Suprapubic skin (tissue), 4 donors: ENCODE measurements at places on chromosomes 6 and 20.

DNA sequence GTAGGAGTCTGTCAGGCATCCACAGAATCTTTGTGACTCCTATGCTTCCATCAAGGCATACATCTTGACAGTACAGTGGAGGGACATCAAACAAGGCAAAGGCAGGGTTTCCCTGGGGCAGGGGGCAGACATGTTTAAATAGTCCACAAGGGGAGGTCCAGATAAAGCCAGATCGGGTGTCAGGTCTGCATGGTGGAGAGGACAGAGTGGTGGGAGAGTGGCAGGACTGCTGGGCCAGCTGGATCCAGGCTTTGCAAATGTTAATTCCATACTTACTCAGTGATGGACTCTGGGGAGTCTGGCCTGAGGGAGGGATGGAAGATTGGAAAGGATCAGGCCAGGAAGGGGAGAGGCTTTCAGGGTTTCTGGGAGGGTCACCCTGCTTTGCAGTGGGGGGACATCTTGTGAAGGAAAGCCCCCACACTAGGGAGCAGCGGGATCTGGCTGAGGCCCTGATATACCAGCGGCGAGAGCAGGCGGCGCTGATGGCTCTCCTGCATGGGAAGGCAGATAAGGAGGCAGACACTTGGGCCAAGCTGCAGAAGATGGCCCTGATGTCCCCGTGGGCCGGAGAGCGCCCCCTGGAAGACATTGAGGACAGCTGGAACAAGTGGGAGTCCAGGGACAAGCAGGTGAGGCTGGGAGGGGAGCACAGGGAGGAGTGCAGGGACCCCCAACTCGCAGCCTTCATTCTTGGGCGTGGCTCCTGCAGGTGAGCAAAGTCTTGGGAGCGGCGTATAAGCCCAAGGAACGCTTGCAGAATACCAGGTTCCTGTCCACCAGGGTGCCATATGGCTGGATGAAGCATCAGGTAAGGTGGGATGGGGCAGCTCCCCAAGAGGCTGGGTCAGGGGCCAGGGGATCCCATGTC is 44.6 kb downstream of the SUN5 start:
- DNase-seq: no peak

DNA sequence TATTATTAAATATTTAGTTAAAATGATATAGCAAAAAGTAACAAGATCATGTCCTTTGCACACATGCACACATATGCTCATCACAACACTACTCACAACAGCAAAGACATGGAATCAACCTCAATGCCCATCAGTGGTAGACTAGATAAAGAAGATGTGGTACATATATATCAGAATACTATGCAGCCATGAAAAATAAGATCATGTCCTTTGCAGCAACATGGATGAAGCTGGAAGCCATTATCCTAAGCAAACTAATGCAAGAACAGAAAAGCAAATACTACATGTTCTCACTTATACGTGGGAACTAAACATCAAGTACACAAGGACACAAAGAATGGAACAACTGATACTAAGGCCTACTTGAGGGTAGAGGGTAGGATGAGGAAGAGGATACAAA is 14.3 kb downstream of the AK9 start:
- no peak for DNase-seq

GRCh38 chr6:147223736-147224135 is 19.5 kb downstream of the STXBP5 start:
- DNase-seq: no peak

DNA sequence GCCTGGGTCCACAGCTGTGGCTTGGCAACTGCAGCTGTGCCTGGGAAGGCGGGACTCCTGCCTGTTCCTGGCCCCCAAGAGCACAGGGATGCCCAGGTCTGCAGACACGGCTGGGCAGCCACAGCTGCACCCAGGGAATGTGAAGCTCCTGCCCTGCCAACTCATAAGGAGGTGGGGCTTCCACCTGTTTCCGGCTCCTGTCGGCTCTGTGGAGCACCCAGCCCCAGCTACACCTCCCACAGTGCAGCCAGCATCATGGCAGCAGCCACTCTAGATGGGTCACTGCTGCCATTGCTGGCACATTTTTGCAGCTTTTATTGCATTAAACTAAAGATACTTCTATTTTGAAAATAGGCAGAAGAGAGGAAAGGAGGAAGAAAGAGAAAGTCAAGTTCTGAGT is 207.9 kb downstream of the SAMD5 start:
- DNase-seq: no peak

GRCh38 chr20:24033565-24033964 is 45.0 kb upstream of the GGTLC1 start:
- no peak for DNase-seq

GRCh38 chr6:151075930-151076555 is 163.7 kb upstream of the AKAP12 start:
- no peak for DNase-seq

- no peak for DNase-seq
Measured at GRCh38 chr6:109239160-109239559, 143.1 kb downstream of the CD164 start.

DNA sequence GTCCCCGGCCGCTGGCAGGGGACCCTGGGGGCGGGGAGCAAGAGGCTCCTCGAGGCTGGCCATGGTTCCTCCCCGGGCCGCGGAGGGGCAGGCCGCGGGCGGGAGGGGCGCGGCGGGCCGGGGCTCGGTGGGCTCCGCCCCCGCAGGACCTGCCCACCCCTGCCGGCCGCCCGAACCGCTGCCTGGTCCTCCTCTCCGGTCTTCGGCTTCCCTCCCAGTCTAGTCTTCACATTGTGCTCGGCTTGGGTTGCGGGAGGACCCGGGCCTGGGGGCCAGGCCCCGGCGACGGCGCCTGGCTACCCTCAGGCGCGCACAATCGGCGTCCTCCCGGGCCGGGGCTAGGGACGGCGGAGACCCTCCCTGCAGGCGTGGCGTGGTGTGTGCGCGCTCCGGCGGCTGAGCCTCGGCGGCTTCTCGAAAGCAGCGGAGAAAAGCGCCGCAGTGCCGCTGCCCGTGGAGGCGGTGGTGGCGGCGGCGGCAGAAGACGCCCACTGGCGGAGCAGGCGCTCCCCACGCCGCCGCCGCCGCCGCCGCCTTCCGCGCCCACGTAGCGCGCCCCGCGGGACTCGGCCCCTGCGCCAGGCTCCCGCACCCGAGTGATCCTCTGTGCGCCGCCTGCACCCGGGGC is at the start of gene PDE10A:
PDE10A (minus strand) TSS at position 493 of the 628 bp plus-strand sequence; CDS start at position 63, 430 bp downstream.
- no peak for DNase-seq

DNA sequence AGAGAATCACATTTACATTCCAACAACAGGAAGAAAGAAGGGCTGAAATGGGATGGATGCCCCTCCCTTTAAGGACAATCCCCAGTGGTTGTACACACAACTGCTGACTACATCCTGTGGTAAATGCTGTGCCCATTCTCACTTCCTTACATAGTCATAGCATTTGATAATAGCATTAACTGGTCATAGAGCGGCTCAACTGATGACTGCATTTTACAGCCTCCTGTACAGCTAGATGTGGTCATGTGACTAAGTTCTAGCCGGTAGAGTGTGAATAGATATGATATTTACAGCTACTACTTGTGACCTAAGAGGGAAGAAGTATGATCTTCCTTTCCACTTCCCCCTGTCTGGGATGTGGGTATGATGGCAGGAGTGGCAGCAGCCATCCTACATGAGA is 24.7 kb downstream of the KCNK17 start:
- DNase-seq: no peak

GRCh38 chr20:35828434-35828833 is 56.6 kb downstream of the PHF20 start:
- DNase-seq: no peak

DNA sequence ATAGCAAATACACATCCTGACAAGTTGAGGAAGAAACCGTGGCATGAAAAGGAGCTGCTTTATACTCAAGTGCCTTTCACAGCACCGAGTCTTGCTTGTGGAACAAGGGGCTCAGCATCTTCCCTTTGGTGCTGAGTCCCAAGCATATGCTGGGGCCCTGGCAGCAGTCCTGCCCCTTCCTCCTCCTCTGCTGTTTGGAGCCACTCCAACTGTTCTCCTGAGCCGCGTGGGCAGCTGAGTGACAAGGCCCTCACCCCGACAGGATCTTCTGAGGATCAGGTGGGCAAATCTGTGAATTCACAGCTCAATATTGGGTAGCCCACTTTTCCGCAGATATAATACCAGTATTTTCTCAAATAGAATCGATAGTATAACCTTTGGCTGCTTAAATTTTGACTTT is 24.7 kb downstream of the DACT2 start:
- no peak for DNase-seq

- no peak for DNase-seq
Measured at GRCh38 chr20:33296206-33296605, 13.2 kb downstream of the BPIFB1 start.

- no peak for DNase-seq
Measured at GRCh38 chr6:43636308-43636659, 644 bp downstream of the MAD2L1BP start.

DNA sequence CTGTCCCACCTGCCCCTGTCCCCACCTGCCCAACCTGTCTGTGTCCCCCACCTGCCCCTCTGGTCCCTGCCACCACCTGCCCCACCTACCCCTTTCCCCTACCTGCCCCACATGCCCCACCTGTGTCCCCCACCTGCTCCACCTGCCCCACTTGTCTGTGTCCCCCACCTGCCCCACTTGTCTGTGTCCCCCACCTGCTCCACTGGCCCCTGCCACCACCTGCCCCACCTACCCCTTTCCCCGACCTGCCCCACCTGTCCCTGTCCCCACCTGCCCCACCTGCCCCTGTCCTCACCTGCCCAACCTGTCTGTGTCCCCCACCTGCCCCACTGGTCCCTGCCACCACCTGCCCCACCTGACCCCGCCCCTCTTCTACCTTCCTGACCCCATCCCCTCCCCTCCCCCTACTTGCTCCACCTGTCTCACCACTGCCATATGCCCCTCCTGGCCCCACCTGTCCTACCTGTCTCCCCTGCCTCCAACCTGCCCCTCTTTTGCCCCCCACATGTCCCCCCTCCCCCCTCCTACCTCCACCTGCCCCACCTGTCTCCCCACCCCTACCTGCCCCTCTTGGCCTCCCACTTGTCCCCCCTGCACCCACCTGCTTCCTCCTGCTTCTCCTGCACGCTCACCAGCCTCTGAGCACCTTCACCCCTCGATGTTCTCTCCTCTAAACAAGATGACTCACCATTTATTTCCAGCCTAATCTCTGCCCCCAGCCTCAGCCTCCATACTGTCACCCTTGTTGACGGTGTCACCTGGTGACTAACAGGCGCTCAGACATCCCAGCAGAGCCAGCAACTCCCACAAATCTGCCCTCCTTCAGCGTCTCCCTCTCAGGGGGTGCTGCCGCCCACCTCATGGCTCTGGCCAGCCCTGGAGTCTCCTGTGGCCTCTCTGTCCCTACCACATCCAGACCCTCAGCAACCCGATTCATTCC is 5.6 kb upstream of the MYT1 start:
- DNase-seq: no peak

GRCh38 chr6:147808640-147809039 is 300.1 kb downstream of the SAMD5 start:
- DNase-seq: no peak

DNA sequence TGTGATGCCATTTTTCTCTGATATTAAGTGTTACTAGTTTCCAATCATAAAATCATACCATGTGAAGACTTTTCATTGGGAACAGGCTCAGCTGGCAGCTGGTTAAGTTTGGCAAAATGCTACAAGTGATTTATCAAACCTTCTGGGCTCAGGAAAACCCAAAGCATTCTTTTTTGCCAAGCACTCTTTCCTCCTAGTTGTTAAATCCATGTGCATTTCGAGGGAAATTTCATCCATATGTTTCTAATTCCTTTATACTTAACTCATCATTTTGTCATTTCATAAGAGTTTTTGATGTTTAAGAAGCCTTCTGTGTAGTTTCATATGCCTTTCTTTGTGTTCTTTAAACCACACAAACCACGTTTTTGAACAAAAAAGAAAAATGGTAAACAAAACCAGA is 217.6 kb upstream of the PDE10A start:
- DNase-seq: no peak

- no peak for DNase-seq
Measured at GRCh38 chr6:1949538-1949937, 295.9 kb downstream of the GMDS start.

GRCh38 chr6:74015427-74015826 is 319.4 kb downstream of the CD109 start:
- DNase-seq: no peak

DNA sequence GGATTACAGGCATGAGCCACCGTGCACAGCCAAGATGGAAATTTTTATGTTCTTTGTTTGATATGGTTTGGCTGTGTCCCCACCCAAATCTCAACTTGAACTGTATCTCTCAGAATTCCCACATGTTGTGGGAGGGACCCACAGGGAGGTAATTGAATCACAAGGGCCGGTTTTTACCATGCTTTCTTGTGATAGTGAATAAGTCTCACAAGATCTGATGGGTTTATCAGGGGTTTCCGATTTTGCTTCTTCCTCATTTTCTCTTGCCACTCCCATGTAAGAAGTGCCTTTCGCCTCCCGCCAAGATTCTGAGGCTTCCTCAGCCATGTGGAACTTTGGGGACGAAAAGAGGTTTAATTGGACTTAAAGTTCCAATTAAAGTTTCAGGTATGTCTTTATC is 14.6 kb downstream of the EEF1A1 start:
- DNase-seq: no peak

- no peak for DNase-seq
Measured at GRCh38 chr6:20335872-20336271, 65.8 kb upstream of the E2F3 start.

GRCh38 chr6:29759457-29759856 is 36.2 kb downstream of the HLA-F start:
- DNase-seq: no peak

GRCh38 chr6:108432792-108433191 is 127.9 kb upstream of the FOXO3 start:
- DNase-seq: no peak

DNA sequence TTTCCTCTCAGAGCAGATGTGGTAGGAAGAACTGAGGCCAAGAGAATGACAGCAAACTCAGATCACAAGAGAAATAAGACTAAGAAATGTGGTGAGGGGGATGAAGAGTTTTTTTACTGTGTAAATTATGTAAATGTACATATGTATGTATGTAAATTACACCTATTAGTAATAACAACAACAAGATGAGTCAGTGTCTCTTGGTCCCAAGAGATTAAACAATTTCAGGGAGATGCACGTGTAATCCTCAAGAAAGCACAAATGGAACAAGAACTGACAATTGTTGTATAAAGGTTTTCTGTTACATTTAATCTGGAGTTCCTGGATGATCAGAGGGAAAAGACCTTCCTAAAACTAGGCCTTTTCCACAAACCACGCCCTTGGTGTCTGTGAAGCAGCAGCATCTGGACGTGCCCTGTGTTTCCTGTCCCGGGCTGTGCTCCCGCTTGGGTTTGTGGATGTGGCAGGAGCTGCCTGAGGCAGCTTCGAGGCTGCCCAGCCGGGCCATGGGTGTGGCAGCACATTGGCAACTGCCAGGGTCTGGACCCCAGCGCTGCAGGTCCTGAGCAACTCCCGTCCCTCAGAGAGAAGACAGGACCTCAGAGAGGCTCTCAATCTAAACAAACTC is 994 bp downstream of the CLDN20 start:
- no peak for DNase-seq
